Urinary bladder (tissue), 4 donors: ENCODE measurements at places on chromosomes 6 and 20. TPM values are rescaled to one million over a fixed set of nuclear protein-coding genes. Genes with fewer than 3 reads are reported as not detected.

OR2J3 gene
- total RNA-seq: not detected

CYP21A2 gene
- total RNA-seq: not detected

EPHA7 gene
- total RNA-seq: 75.9 TPM

WFDC12 gene
- not detected for total RNA-seq

RTF2 gene
- 49.3 TPM for total RNA-seq

SYCP2L gene
- total RNA-seq: 8.2 TPM

EDN1 gene
- total RNA-seq: 13.5 TPM

SERAC1 gene
- 11.3 TPM for total RNA-seq

CALHM4 gene
- not detected for total RNA-seq

ULBP1 gene
- total RNA-seq: 0.16 TPM

STMN3 gene
- total RNA-seq: 17.7 TPM

GRCh38 chr6:139920027-139920775 is 545.8 kb upstream of the CITED2 start:
- DNase-seq: no peak

DNA sequence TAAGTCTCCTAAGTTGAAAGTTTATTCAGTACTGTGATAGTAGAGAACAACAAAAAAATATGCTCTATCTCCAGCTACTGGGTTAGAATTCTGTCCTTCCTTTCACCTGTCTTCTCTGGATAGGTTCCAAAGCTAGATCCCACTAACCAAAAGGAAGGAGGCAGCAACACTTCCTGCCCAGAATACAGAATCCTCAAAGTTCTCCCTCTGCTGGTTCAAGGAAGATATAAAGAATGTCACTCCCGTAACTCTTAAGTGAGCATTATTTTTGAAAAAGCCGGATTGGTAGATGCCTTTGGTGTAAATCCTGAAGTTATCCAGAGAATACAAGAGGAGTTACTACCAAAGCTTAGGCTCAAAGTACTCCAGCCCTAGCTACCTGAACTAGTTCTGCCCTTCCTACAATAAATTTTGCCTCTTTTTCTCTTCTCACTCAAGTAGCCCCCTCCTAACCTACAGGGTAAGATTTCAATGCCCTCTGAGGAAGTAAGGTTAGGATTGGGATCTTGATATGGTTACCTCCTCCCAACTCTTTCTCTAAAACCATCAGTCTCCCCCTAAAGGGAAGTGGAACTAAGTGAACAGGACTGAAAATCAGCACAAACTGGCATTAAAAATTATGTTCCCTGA is 26.0 kb upstream of the CRIP3 start:
- peak; percentile 23 for DNase-seq

DNA sequence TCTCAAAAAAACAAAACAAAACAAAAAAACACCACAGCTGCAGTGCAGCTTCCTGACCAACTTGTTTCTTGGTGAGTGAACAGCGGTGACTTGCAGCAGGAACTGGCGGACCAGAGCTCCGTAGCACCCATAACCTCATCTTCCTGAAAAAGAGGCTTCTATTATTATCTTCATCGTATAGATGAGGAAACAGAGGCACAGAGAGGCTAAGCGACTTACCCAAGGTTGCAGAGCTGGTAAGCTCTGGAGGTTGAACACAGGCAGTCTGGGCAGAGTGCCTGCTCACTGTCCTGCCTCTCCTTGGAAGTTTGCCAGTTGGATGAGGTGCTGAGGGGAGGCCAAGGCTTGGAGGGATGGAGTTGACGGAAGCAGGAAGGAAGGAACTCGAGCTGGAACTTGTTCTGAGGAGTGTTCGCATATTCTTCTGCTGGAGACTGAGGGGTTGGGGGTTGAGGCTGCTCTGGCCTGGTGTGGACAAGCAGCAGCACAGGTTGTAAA is 47.9 kb upstream of the CCDC167 start:
- peak; percentile 83 for DNase-seq

GRCh38 chr6:110337486-110337885 is 20.7 kb downstream of the METTL24 start:
- no peak for DNase-seq

DNA sequence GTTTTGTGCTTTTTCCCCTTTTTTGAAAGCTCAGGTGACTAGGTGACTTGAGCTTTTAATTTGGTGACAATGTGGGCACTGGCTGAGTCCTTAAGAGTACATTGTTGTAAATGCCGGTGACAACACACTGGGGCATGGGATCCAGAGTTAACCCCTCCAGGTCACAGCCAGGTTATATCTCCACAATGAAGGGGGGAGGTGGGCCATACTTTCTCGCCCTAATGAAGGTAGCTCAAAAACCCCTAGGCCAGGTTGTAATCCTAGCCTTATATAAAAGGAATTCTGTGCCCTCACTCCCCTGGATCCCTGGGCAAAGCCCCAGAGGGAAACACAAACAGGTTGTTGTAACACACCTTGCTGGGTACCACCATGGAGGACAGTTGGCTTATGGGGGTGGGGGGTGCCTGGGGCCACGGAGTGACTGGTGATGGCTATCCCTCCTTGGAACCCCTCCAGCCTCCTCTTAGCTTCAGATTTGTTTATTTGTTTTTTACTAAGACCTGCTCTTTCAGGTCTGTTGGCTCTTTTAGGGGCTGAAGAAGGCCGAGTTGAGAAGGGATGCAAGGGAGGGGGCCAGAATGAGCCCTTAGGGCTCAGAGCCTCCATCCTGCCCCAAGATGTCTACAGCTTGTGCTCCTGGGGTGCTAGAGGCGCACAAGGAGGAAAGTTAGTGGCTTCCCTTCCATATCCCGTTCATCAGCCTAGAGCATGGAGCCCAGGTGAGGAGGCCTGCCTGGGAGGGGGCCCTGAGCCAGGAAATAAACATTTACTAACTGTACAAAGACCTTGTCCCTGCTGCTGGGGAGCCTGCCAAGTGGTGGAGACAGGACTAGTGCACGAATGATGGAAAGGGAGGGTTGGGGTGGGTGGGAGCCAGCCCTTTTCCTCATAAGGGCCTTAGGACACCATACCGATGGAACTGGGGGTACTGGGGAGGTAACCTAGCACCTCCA is 2.2 kb upstream of the VEGFA start:
- no peak for DNase-seq

GRCh38 chr20:47032933-47033578 is 138.4 kb downstream of the EYA2 start:
- DNase-seq: no peak

- DNase-seq: no peak
Observed at GRCh38 chr6:159831373-159831679, 31.2 kb downstream of the PNLDC1 start.

- DNase-seq: no peak
Observed at GRCh38 chr6:53483423-53484353, 61.2 kb downstream of the GCLC start.

- DNase-seq: no peak
Observed at GRCh38 chr20:35181731-35182130, 9.9 kb downstream of the PROCR start.

GRCh38 chr6:169949511-169950097 is 198.2 kb downstream of the ERMARD start:
- DNase-seq: no peak

DNA sequence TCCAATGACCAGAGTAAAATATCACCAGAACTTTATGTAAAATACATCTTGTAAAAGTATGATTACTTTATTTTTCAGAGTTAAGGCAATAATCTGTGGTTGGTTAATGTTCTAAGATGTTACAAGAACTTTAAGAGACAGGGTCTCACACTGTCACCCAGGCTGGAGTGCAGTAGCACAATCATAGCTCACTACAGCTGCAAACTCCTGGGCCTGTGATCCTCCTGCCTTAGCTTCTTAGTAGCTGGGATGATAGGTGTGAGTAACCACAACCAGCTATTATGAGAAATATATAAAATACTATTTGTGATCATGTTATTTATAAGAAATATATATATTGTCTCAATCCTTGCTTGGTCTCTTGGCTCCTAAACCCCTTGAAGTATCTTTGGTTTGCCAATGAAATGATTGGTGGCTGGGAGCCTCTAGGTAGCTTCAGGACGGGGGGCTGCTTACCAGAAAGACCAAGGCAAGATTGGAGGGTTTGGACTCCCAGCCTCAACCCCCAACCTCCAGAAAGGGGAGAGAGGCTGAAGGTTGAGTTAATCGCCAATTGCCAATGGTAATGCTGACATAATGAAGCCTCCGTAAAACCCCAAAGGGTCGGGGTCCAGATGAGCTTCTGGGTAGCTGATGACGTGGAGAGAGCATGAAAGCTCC is 15.4 kb downstream of the SOD2 start:
- no peak for DNase-seq

- no peak for DNase-seq
Observed at GRCh38 chr6:6384520-6384919, 64.1 kb upstream of the F13A1 start.

GRCh38 chr20:33951171-33951570 is 42.5 kb upstream of the RALY start:
- DNase-seq: no peak

DNA sequence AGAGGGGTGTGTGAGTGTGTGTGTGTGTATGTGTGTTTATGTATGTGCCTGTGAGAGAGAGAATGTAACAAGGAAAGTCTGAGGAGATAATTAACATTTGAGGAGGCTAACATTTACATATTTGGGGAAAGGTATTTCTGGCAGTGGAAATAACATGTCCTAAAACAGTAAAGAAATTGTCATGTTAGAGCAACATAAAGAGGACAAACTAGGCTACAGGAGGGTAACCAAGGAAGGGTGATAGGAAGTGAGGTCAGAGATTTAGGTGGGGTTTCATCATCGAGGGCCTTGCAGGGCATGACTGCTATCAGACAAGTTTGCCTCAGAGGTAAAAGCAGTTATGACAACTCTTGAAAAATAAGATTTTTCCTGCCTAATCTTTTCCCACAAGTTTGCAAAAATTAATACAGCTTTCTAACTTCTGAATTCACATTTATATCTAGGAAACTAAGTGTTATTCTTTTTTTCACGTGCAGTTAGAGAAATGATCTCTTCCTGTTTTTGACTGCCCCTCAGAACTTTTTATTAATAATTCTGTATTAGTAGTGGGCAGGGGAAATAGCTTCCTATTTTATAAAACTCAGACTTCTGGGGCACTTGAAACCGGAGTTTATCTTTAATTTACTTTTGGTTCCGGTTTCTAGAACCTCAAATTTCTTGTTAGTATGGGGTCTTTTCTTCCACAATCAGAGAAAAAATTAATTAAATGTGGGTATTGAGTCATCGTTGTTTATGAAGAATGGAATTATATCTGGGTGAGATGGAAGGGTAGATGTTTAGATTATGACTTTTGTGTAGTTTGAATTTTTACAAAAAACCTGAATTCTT is 30.5 kb upstream of the RHAG start:
- no peak for DNase-seq

DNA sequence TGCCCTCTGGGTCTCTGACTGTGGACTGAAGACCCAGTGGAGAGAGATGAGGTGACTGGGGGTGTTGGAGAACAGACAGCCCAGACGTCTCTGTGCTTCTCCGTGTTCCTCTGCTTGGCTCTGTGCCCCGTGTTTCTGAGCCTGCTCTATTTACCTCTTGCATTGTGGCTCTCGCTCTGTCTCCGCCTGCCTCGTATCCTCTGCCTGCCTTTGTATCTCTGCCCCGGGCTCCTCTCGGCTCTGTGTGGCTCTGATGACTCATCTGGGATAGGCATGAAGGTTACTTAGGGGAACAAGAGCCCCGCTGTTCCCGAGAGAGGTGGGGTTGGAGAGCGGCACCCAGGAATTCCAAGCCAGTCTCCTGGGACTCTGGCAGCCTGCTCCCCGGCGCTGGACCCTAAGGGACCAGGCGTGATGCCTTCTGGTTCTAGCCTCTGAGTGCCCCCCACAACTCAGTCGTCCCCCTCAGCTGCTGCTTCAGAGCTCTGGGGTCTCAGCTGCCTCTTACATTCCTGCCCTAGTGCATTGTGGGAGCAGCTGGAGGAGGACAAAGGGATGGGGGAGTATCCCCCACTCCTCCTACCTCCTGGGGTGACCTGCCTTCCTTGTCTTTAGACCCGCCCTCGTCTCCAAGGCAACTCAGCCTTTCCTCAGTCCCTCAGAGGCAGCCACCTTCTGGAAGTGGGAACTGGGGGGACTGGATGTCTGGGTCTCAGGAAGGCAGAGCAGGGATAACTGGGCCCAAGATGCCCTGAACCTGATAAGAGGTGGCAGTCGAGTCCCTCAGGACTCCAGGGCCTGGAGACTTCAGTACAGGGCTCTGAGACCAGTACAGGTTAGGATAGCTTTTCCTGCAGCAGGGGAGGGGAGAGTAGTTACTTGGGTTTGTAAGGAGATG is 1.9 kb downstream of the DDR1 start:
- no peak for DNase-seq

DNA sequence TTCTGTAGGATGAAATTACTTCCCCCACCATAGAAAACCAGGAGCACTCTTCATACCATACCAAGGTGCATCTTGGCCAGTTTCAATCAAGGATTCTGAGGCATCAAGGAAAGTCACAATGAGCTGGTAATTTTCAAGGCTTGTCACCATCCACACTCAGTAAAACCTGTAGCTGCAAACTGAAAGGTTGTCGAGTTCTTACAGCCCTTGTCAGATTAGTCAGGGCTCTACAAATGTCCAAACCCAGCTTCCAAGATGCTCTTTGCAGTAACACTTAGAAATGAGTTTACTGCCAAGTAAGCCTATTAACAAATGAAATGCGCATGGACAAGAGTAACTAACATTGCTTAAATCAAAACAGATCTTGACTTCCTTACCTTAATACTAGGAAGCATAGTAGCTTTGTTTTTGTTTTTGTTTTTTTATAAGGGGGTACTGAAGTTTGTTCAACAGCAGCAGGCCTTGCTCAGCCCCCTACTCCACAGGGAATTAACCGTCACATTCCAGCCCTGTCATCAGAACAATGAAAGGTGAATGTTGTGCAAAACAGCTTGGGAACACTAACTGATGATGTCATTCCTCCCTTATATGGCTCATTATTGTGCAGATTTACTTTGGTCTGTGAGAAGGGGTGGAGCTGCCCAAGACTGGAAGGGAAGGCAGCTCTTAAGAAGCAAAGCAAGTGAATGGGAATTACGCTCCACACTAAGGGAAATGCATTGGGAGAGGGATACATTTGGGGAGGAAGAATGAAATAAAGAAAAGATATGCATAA is 49.9 kb upstream of the TMEM30A start:
- no peak for DNase-seq

GRCh38 chr20:46477225-46477624 is 36.1 kb downstream of the ZNF334 start:
- no peak for DNase-seq
